ENCODE measurements at places on chromosomes 13 and 19.

DNA sequence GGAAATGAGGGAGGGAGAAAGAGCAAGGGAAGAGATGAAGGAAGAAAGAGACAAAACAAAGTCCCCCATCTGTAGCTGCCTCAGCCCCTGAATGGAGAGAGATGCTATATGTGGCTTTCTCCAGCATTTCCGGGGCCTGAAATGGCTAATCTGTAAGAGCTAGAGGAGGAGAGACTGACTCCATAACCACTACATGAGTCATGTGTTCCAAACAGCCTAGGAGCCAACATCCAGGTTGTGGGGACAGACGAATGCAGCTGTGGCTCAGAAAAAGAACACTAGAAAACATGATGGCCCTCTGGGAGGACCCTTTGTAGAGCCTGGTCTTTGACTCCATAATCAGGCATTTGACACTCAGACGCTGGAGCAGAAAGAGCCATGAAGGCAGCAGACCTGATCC is 292.0 kb upstream of the ZNF507 start:
- no peak for DNase-seq

DNA sequence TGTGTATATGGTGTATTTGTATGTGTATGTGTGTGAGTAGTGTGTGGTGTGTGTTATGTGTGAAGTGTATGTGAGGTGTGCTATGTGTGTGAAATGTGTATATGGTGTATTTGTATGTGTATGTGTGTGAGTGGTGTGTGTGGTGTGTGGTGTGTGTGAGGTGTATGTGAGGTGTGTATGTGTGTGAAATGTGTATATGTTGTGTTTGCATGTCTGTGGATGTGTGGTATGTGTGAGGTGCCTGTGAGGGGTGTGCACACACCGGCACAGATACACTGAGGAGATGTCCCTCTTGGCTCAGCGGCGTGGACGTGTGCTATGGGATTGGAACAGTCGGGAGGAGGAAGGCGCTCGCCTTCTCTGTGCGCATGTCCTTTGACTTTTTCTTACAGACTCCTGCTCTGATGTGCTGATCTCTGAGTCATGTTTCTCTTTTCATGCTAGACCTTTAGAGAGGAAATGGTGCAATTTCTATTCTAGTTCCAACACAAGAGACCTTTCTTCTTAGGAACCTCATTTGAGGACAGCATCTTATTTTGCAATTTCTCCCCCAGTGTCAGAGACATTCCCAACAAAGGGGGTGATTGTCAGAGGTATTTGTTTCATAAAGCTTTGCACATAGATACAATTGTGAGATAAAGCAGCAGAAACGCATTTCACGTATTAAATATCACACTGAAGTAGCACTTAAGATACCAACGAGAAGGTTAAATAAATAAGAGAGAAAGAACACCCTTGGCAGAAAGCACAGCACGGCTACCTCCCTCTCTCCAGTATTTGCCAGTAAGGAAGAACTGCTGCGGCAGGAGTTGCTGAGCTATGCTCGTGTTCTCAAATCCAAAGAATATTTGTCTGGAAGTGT is 11.3 kb upstream of the TNFRSF19 start:
- DNase-seq: peak; percentile 45

DNA sequence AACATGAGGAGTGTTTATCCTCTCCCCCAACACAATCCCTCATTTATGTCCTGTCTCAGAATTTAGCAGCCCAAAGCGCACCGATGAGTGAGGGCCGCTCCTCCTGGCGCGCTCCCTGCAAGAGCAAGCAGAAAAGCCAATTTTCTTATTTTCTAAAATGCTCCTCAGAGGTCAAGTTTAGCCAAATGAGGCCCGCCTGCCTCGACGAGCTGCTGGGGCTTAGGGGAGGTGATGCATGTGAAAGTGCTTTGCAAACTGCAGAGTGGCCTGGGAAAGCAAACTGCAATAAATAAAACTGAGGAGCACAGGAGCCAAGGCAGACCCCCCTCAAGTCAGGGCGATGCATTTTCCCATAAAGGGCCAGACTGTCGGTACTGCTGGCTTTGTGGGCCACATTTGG is 29.0 kb downstream of the CAPS start:
- no peak for DNase-seq

- DNase-seq: no peak
Observed at GRCh38 chr13:32415019-32415418, 12.9 kb downstream of the N4BP2L1 start.

All from ovary (tissue), 10 donors.